Right lung (tissue), 10 donors: ENCODE measurements at places on chromosomes 12 and 14. TPM values are rescaled to one million over a fixed set of nuclear protein-coding genes. Genes with fewer than 3 reads are reported as not detected.

Gene PSEN1
- polyA plus RNA-seq: 53.2 TPM

DNA sequence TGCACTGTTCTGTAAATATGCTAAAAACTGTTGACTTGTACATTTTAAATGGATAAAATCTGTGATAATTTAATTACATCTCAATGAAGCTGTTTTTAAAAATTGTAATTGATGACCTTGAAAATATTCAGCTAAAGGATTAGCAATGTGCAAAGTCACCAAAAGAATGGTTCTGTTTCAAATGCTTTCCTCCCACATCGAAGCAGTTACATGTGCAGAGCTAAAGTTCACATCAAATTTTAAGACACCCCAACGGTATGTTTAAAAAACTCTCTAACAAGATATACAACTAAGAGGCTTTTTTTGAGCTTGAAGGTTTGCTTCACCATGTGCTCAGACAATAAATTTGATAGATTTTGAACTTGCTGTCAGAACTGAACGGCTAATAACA, 114.6 kb upstream of the KRAS start:
- DNase-seq: no peak

- DNase-seq: no peak
Measured at GRCh38 chr12:45224311-45224710, 8.4 kb downstream of the ANO6 start.

DNA sequence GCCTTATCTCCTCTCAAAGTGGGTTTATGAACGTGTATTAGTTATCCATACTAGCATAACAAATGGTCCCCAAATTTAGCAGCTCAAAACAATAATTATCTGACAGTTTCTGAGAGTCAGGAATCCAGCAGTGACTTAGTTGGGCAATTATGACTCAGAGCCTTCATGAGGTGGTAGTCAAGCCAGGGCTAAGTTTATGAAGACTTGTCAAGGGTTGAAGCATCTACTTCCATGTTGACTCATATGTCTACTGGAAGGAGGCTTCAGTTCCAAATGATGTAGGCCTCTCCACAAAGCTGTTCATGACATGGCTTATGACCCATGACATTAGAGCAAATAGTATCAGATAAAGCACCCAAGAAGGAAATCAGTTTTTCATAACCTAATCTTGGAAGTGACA, 73.2 kb downstream of the IPO8 start:
- no peak for DNase-seq

- DNase-seq: no peak
Measured at GRCh38 chr12:50533203-50533584, 28.4 kb downstream of the DIP2B start.

Gene CLEC6A
- polyA plus RNA-seq: not detected
